Choroid plexus epithelial cell (primary cell): ENCODE measurements at places on chromosomes 13 and 19.
A peak's percentile ranks its signal among the peaks of the same experiment; 100 is the strongest.

GRCh38 chr19:30385666-30386065, 13.5 kb downstream of the ZNF536 start:
- DNase-seq = no peak

DNA sequence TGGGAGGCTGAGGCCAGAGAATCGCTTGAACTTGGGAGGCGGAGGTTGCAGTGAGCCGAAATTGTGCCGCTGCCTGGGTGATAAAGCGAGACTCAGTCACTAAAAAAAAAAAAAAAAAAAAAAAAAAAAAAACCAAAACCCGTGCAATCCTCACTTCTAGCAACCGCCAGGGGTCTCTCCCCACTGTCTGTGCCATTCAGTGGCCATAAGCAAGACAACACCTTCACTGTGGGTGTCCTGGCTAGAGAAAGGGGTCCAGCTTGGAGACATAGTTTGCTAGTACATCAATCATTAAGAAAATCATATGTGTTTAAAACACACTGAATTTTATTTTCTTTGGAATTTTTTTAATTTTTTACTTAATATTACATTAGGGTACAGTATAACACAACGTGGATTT, 68.2 kb downstream of the RASL11A start:
- no peak for DNase-seq

DNA sequence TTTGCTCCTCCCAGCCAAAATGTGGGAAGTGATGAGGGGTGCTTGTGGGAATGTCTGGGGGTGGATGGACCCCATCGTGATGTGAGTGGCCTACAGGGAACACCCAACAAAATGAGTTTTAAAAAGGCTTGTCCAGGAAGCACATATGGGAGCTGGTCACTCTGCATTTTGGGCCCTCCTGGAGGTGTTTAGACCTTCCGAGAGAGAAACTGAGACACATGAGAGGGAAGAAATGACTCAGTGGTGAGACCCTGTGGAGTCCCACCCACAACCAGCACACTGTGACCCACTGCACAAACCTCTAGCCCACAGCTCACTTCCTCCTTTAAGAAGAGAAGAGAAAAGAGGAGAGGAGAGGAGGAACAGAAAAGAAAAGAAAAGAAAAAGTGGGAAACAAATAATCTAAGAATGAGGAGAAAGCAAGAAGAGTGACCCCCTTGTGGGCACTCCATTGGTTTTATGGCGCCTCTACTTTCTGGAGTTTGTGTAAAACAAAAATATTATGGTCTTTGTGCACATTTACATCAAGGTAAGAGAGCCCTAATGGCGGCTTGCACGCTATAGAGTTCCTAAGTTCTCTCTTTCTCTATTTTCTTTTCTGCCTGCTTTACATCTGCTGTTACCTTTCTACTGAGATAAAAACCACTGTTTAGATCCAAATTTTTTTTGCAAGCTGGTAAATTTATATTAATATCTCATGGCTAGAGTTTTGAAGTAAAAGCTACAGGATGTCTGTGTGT, 13.3 kb upstream of the LILRB1 start:
- DNase-seq = no peak

DNA sequence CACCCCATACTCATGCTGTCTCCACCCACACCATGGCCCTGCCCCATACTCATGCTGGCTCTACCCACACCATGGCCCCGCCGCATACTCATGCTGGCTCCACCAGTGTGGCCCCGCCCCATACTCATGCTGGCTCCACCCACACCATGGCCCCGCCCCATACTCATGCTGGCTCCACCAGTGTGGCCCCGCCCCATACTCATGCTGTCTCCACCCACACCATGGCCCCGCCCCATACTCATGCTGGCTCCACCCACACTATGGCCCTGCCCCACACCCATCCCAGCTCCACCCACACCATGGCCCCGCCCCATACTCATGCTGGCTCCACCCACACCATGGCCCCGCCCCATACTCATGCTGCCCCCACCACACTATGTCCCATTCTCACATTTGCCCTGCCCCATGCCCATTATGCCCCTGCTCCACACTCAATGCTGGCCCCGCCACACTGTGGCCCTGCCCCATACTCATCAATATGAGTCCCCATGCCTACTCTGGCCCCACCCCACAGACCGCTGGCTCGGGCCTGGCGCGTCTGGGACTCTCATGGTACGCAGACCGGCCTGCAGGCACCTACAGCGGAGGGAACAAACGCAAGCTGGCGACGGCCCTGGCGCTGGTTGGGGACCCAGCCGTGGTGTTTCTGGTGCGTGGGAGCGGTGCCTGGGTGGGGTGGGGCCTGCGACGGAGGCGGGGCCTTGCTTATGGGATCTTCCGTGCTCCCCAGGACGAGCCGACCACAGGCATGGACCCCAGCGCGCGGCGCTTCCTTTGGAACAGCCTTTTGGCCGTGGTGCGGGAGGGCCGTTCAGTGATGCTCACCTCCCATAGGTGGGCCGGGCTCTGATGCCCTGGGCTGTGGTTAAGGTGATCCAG, 3.7 kb upstream of the ARHGAP45 start:
- DNase-seq = no peak

- no peak for DNase-seq
Observed at GRCh38 chr13:47875201-47875600, 125.9 kb downstream of the SUCLA2 start.

DNA sequence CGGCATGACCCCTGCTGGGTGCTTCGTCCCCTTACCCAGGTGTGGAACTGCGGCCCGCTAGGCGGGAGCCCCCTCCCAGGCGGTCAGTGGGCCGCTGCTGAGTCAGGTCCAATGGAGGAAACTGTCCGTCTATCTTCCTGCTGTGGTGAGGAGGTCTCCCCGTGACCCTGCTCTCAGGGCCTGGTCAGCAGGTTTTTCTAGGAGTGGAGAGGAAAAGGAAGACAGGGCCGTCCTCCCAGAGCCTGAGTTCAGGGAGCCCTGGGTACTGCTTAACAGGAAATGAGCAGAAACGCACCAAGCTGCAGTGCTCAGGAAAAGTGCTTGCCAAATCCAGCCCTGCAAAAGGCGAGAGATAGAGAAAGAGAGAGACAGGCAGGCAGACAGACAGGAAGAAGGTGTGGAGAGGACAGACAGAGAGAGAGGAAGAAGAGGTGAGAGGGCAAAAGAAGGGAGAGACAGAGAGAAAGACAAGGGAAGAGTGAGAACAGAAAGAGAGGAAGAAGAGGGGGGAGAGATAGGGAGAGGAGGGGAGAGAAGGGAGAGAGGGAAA, 10.3 kb downstream of the SH3GL1 start:
- peak; percentile 79 for DNase-seq

GRCh38 chr19:21434967-21435544, 38.1 kb downstream of the ZNF493 start:
- DNase-seq = no peak

DNA sequence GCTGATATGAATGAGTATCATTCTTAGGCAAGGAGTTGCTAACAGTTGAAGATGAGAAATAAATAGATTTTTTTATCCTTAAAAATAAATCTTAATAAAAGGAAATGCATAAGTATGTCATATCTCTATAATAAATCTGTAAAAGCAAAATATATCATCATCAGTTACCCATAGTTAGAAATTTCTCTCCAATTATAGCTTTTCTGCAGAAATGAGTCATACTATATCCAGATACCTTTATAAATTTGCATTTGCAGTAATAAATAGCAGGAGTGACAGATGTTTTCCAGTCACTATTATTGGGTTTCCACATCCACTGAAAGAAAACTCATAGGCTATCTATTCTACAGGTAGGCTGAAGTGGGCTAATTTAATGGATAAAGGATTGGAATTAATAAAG, 829.8 kb downstream of the PCDH9 start:
- DNase-seq = no peak
